Activated CD4-positive, CD25-positive, alpha-beta regulatory T cell treated with anti-CD3 and anti-CD28 coated beads, Interleukin-2, amount 50 U/mL, for 72 hours (primary cell): ENCODE measurements at places on chromosomes 4 and X.

DNA sequence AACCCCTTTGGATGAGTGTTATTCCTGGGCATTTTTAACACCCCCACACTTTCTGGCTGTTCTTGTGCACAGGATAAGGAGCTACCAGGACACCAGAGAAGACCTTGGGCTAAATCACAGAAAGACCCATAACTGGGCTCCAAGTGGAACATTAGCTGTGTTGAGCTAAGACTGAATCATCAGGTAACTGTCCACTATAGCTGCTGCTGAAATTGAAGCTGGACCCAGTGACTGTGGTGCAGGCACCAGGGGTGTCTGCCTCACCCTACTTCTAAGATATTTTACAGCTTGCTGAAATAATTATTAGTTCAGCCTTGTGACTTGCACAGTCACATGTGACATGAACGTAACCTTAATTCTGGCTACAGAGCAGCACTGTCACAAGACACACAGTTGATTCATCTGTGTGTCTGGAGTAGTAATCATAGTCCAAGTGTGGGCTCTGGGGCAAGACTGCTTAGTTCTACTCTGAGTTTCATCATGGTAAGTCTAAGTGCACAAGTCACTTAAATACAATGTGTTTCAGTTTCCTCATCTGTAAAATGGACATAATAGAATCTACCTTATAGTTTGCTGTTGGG lies 127.4 kb downstream of the SLC39A8 start:
- DNase-seq: no peak

- DNase-seq: no peak
Measured at GRCh38 chr4:99735822-99736221, 78.2 kb upstream of the C4orf54 start.

DNA sequence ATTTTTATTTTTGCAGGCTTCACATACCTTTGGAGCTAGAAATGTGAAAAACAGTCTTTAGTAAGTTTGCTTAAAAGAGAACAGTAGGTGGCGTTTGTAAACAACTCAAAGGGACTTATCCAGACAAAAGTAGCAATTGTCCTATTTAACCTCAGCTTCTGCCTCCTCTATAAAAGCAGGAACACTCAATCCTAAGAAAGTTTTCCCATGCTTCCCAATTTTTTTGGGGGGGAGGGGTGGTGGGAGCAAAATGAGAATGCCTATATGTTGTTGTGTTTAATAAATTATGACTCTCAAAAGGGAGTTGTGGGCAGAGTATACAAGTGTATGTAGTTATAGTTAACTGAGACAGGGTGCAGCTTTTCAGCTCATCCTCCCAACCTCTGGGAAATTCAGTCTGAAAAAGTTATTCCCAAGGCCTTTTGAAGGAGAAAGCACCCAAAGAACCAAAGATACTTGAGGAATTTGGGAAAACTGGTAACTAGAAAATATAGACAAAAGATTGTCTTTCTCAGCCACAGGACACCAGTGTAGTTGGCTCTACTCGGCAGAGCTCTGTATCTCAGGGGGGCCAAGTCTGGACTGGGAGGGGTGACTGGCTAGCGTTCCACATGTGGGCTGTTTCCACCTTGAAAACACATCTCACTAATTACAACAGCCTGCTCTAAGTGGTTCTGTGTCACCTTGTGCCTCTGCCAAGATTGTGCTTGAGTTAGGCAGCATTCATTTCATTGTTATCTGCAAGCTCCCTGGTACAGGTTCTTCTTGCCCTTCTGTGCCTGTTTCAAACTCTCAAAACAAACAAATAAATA lies 2.8 kb downstream of the SFRP2 start:
- DNase-seq: no peak

GRCh38 chr4:13627178-13627605 lies 333 bp downstream of the BOD1L1 start:
- DNase-seq: no peak

DNA sequence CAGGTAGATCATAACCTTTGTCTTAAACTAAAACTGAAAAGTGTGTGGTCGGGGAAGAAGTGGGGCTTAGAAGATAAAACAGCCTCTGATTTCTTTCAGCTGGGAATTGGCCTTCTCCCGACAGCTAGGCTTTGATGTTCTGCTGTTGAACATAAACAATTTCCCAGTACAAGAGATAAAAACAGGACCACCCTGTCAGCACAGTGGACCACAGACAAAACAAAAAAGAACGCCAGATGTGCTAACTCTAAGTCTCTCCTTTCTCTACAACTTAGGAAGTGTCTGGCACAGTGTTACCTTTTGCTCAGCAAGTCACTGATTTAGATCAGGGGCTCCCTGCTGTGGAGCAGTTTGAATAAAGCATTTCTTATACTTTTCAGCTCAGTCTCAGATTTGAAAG lies 87.5 kb upstream of the UXT start:
- DNase-seq: no peak

GRCh38 chr4:149499726-149500125 lies 315.9 kb downstream of the IQCM start:
- DNase-seq: no peak

GRCh38 chr4:6696611-6697010 lies 2.9 kb downstream of the S100P start:
- DNase-seq: no peak

GRCh38 chr4:18294846-18295245 lies 273.3 kb upstream of the LCORL start:
- DNase-seq: no peak

DNA sequence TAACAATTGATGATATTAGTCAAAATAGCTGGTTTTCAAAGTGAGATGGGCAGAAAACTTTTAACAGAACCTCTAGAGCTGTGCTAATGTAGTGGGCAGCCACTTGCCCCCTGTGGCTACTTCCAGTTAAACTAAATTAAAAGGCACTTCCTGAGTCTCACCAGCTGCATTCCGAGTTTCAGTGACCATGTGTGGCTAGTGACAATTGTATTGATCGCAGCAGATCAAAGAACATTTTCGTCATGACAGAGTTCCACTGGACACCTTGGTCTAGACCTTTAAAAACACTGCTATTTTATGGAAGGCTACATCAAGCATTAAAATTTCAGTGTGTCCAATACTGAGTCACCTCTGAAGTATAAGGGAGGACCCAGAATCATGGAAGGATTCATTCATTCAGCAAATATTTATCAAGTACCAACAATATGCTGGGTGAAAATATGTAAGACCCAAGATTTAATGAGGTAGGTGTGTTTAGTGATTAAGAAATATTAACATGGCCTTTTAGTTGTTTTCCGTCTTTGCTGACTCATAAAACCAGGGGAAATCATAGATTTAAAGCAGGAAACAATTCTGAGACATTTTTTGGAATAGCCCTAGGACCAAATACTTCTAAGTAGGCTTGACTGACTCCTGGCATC lies 5.1 kb upstream of the FAT1 start:
- DNase-seq: no peak

GRCh38 chr4:53196882-53197771 lies 168.7 kb downstream of the SCFD2 start:
- no peak for DNase-seq

DNA sequence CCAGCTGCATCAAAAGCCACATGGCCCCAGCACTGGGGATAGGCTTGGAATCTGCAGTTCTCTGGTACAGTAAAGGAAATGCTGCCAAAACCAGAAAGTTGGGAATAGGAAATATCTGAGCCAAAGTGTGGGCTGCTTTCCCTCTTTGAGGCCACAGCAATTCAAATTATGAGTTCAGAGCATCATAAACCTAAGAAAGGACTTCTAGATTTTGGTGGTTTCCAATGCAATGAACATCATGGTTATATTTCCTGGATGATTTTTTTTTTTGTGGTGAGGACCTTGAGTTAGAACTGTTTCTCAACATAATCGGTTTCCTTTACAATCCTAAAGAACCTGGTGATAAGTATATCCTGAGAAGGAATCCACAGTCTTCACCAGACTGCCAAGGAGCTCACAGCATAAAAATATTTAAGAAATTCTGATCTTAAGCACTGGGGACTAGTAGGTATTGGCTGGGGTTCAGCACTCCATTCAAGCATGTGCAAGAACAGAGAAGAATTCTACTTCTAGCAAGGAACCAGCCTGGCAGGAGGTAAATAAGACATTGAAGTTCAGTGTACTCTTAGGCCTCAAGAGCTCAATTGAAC lies 29.8 kb upstream of the ARHGAP24 start:
- no peak for DNase-seq

DNA sequence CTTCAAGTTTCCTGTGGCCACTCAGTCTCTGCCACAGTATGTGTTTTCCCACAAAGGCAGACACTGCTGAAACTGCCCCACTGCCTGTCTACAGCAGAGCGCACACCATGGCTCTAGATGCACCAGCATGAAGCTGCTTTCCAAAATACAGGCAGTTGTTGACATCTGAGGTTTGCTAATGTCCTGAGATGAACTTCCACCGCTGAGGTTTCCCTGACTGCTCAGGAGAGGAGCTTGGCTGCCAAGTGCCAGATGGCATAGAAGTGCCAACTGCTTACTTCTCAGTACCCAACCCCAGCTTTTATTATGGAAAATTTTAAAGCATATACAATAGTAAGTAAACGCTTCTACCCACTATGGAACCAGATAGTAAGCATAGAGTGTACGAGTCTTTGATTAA lies 61.0 kb upstream of the EXOC1L start:
- DNase-seq: no peak

- DNase-seq: no peak
Measured at GRCh38 chr4:66704243-66704642, 841.1 kb downstream of the CENPC start.

- DNase-seq: no peak
Measured at GRCh38 chr4:1790005-1790404, 3.1 kb upstream of the FGFR3 start.

DNA sequence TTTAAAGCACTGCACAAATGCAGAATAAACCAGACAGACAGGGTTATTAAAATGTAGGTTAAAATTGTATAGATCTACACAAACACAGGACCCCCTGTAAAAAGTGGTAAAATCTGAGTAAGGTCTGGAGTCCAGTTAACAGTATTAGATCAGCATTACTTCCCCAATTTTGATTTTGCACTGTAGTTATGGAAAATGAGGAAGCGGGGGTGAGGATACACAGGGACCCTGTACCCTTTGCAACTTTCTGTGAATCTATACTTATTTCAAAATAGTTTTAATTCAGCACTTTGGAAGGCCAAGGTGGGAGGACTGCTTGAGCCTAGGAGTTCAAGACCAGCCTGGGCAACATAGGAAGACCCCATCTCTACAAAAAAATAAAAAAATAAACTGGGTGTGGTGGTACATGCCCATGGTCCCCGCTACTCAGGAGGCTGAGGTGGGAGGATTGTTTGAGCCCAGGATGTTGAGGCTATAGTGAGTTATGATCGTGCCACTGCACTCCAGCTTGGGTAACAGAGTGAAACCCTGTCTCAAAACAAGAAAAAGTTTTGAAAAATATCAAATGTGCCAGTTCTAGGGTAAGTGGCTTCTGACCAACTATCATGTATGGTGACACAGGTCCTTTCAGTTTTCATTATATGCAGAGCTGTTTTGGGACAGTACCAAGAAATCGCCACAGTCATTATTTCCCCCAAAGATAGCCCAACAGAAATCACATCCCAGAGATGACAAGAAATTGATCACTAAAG lies 17.7 kb downstream of the SEL1L3 start:
- DNase-seq: no peak

GRCh38 chr4:141099326-141099725 lies 33.9 kb downstream of the RNF150 start:
- no peak for DNase-seq

DNA sequence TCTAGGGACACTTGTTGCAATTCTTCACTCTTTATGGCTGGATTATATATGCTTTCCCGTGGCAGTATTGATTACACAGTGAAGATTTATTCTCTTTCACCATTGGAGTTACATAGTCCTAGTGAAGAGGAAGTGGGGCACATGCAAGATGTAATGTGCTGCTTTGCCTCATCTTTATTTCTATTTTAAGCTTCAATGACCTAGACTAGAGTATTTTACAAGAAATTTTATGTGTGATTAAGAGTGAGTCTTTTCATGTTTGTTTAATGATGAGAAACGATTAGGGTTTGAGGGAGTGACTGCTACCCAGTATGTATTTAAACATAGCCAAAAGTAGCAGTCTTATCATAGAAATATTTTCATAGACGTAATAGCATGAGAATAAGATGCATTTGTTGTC lies 30.8 kb downstream of the DIAPH2 start:
- DNase-seq: no peak

DNA sequence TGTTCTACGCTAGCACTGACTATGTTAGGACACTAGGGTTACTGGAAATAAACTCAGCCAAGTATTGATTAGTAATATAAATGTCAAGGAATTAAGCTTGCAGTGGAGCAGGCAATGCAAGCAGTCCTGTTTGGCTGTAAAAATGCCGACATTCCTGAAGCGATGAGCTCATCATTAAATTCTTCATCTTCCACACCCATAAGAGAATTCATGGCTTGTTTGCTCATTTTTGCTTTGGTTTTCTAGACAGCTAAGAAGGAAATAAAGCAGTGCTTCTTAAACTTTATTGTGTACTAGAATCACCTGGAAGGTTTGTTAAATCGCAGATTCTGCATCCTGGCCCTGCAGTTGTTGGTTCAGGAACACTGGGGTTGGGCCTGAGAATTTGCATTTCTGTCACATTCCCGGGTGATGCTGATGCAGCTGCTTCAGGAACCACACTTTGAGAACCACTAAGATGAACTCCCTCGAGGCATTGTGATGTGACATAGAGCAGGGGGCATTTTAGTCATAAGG lies 17.8 kb downstream of the ANXA3 start:
- DNase-seq: no peak

- DNase-seq: no peak
Measured at GRCh38 chrX:9050331-9050730, 16.4 kb upstream of the FAM9B start.

DNA sequence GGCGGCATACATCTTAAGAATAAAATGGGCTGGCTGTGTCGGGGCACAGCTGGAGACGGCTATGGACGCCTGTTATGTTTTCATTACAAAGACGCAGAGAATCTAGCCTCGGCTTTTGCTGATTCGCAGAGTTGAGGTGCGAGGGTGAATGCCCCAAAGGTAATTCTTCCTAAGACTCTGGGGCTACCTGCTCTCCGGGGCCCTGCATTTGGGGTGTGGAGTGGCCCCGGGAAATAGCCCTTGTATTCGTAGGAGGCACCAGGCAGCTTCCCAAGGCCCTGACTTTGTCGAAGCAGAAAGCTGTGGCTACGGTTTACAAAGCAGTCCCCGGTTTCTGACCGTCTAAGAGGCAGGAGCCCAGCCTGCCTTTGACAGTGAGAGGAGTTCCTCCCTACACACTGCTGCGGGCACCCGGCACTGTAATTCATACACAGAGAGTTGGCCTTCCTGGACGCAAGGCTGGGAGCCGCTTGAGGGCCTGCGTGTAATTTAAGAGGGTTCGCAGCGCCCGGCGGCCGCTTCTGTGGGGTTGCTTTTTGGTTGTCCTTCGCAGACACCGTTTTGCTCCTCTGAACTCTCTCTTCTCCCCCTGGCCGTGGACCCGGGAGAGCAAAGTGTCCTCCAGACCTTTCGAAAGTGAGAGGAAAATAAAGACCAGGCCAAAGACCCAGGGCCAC lies 1.9 kb downstream of the SHOX start:
- DNase-seq: no peak

DNA sequence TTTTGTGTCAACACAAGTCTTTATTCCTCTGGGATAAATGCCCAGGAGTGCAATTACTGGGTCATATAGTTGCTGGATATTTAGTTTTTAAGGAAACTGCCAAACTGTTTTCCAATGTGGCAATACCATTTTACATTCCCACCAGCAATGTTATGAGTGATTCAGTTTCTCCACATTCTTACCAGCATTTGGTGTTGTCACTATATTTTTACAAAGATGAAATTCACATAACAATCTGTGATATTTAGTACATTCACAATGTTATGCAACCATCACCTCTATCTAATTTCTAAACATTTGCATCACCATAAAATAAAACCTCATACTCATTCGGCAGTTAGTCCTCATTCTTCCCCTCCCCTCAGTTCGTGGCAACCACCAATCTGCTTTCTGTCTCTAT lies 75.0 kb downstream of the MAMLD1 start:
- no peak for DNase-seq

- no peak for DNase-seq
Measured at GRCh38 chr4:161252520-161253141, 911.2 kb downstream of the FSTL5 start.
